ENCODE measurements at places on chromosomes 1 and 21.

DNA sequence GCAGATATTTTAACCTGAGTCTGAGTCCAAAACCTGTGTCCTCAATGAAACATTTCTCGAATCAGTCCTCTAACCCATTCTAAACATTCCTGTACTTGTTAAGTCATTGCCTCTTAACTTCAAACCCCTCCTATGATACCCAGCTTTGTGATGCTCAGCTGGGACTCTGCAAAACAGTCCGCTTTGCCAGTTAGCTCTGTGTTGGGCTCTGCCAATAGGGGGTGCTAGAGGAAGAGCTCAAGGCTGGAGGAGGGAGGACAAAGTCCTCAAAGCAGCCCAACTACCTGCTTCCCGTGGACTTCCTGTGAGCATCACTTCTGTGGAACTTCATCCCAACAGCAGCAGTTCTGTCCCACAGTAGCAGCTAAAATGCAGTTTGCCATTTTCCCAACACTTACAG, 38.1 kb upstream of the SYT14 start:
- peak; percentile 72 for DNase-seq

DNA sequence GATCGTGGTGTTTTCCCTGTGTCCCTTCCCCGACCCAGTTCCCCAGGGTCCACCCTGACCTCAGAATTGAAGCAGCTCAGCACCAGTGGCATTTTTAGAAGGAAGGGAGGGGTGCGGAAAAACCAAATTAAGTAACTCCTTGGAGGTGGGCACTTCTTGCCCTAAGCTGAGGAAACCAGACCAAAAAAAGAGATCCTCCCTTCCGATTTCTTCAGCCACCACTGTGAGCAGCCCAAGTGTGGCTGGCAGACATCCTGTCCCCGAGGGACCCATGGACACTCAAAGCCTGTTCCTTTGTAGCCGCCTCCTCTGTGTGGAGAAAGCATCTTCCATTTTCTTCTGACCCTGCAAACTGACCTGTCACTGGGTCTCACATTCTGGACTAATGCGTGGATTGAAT, 31.3 kb downstream of the KIRREL1 start:
- no peak for DNase-seq

DNA sequence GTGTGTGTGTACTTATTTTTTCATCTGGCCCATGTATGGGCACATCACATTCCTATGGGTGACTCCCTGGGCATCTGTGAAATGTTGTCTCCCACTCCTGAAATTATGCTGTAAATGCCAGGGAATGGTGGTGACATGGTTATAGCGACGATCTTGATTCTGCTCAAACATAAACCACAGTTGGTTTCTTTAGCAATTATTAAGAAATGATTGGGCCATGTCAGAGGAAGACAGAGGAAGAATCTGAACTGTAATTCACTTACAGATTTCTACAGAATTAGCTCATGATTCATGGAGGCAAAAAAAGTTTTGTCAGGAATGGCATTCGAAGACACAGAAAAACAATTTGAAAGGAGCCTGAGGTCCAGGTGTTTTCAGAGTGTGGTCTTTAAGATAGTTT, 25.8 kb upstream of the KCNE1 start:
- DNase-seq, result no peak

- no peak for DNase-seq
These were observed 21.1 kb downstream of the C1orf115 start for GRCh38 chr1:220711056-220711809.

DNA sequence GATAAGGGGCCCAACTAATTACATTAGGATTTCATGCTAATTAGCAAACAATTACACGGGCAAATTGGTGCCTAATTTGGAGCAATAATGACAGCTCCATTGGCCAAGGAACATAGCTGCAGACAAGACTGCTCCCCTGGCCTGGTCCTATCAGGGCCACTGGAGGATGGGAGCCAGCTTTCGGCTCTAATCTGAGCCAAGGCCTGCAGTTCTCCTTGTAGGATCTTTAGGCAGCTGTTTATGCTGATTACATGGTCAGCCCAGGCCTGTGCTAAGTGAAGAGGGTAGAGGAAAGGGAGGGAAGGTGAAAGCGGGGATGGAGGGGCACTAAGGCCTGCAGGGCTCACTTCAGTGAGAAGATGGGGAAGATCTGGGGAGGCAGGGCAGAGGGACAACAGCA, 12.4 kb upstream of the ADGRB2 start:
- no peak for DNase-seq

DNA sequence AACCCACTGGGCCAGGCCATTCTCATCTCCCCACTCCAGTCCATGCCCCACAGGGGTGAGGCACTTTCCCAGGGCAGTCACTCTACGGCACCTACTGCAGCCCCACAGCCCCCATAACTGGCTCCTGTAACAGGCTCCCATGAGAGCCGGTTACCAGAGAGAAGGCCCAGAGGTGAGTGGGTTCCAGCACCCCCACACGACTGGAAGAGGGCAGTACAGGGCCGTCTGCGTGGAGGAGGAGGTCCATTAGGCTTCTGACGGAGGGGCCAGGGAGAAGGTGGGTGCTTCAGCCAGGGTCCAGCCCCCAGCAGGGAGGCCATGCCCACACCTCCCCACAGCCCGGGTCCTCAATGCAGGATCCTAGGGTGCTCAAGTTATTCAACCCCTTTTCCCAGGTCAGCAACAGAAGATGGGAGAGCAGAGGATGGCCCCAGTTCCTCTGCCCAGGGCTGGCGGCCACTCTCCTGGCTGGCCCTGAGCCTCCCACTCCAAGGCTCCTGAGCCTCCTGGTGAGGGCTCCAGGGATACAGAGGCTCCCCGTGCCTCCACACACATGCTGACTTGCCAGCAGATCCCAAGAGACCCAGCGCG, 1.6 kb downstream of the ACAP3 start:
- DNase-seq, result no peak

- no peak for DNase-seq
These were observed 103.4 kb upstream of the ZNF678 start for GRCh38 chr1:227459977-227460376.

GRCh38 chr1:61181067-61182038, 99.0 kb downstream of the NFIA start:
- no peak for DNase-seq

GRCh38 chr21:27673581-27673980, 706.7 kb upstream of the ADAMTS5 start:
- DNase-seq, result no peak

DNA sequence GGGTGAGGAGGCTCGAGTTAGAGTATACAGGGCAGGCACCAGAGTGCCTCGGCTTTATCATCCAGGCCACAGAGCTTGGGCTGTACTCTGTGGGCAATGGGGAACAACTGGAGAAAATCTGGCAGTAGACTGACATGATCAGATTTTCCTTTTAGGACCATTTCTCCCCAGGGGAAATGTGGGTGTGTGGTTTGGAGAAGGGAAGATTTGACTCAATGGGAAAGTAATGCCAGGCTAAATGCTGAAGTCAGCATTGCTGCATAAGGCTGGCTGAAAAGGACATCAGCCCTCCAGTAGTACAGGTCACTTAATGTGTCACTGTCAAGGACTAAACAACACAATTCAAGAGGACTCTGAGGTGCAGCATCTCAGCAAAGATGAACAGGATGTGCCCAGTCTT, 5.0 kb downstream of the FYB2 start:
- DNase-seq, result no peak

DNA sequence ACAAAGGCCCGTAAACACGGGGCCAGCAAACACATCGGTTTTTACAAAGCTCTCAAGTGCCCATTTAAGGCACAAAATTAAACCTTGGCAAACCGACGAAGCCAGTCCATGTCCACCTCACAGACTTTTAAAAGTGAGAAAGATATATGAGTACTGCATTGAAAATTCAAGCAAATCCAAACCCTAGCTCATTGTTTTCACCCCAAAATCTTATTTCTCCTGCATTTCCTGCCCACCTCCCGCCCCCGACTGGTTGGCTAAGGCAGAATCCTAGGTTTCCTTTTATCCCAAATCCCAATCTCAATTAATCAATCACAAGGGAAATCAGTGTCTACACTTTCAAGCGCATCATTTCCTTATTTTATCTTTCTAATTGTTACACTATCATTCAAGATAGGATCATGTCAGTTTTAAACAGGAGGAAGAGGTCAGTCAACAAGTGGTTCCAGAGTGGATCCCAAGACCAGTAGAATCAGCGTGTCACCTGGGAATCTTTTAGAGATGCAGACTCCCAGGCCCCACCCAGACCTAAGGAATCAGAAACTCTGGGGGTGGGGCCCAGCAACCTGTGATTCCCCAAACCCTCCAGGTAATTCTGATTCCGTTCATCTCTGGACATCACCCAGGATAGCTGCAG, 1.7 kb upstream of the GNG4 start:
- no peak for DNase-seq

- no peak for DNase-seq
These were observed 191.8 kb downstream of the RPS6KC1 start for GRCh38 chr1:213242883-213243282.

GRCh38 chr1:93080179-93080823, 1.2 kb downstream of the MTF2 start:
- DNase-seq, result no peak

DNA sequence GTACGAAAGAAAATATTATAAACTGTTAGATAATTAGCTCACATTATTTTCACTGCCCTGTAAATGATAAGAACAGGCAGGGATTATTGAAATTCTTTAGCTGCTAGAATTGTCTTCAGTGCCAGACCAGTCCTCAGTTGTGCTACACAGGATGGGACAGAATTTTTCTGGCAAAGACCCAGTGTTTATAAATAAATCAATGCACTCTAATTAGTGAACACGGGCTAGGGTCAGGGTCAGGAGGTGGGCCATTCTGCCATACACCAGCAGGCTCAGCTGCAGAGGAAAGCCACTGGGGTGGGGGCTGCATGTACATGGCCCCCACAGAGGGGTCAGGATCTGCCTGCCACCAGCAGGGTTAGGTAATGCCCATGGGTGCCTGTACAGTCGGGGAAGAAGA, 6.4 kb downstream of the BCAR3 start:
- DNase-seq, result no peak

DNA sequence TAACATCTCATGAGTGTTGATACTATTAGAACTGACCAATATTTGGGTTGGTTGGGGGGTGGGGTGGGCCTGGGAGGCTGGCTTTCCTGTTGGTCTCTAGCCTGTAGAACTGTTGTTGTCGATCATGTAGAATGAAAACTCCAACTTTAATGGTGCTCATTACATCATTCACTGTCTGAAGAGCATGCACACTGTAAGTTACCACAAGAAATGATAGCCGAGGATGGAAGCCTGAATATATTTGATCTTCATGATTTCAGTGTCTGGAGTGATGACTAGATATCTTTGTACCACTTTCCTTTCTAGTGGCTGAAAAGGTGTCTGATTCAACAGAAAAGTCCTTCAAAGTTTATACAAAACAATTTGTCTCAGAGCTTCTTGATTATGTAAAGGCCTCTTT, 123.6 kb downstream of the XCL2 start:
- no peak for DNase-seq

- DNase-seq, result no peak
These were observed 74.6 kb downstream of the CD247 start for GRCh38 chr1:167443757-167444156.

- no peak for DNase-seq
These were observed 3.8 kb downstream of the SRSF11 start for GRCh38 chr1:70224954-70225353.

GRCh38 chr21:28640326-28640725, 352.4 kb downstream of the LTN1 start:
- no peak for DNase-seq

- no peak for DNase-seq
These were observed 16.2 kb downstream of the PLEKHO1 start for GRCh38 chr1:150165622-150166612.

- DNase-seq, result no peak
These were observed 157.0 kb upstream of the C21orf91 start for GRCh38 chr21:17976139-17976538.

GRCh38 chr21:38741950-38742256, 63.8 kb upstream of the ETS2 start:
- DNase-seq, result no peak

DNA sequence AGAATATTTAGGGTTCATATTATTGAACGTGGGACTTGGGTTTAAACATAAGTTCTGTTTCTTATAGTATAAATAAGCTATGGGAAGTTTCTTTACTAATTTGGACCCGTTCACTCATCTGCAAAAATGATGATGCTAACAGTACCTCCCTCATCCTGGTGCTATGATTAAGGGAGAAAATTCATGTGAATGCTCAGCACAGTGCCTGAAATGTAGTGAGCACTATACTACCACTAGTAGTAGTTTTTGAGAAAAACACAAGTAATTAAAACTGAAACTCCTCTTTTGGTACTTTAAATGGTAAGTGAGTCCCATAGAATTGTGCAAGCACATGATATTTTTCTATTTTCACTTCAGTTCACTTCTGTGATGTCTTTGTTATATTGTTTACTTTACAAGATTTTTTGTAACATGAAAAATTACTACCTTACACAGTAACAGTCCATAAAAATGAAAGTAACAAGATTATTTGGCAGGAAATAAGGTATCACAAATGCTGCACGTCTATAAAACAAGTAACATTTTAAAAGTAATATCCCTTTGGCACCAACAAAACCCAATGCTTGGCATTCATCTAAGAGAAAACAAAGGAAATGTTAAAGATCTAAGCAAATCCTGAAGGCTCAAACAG, 11.3 kb upstream of the PTPRC start:
- no peak for DNase-seq

- no peak for DNase-seq
These were observed 11.9 kb upstream of the TCP10L start for GRCh38 chr21:32597205-32597604.

DNA sequence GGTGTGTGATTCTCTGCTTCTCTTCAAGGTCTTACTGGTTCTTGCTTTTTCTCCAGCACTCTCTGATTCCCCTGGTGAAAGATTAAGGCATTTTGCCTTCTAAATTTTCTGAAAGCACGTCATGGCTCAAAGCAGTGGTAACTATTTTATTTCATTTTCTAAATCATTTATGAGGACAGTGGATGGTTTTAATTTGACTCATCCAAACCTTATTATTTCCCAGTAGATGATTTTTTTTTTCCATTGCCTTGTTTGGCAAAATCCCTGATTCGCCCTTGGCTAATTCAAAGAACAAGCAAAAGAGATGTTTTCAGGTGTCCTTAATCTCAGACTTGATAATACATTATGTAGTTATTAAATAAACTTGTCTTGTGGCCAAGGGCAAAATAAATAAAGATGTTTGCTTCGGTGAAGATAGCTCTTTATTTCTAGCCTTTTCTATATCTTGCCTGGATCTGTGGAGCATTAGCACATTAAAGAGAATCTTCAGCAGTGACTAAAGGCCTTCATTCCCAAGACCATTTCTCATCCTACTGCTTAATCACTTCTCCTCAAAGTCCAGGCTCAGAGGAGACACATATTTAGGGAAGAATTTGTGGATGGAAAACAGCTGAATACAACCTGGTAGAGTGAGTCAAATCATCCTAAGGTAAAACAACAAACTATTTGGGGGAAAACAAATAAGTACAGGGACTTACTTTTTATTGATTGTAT, 359.8 kb downstream of the DUSP10 start:
- DNase-seq, result no peak

All from NT2/D1 (cell line).